T-helper 9 cell (primary cell): ENCODE measurements at places on chromosomes 5 and 9.

GRCh38 chr9:89059925-89060506 is 68.7 kb downstream of the S1PR3 start:
- DNase-seq = no peak

GRCh38 chr5:125766706-125767105 is 656.5 kb upstream of the GRAMD2B start:
- no peak for DNase-seq

- peak; percentile 29 for DNase-seq
Measured at GRCh38 chr5:172274951-172275753, 8.4 kb downstream of the UBTD2 start.

DNA sequence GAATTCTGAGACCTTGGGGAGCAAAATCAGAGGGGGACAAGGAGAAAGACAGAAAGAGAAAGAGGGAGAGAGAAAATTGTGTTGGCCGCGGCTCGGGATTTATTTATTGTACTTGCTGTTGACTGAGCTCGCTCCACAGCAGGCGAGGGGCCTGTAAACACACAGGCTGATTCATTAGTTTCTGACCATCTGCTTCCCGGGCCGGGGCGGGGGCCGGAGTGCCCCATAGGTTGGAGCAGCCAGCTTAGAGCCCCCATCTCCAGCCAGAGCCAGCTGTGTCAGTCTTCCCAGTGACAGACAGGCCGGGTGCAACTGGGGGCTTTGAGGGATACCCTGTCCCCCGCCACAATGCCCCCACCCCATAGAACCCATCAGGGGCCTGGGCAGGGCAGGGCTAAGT is 30.9 kb downstream of the NTNG2 start:
- no peak for DNase-seq

GRCh38 chr5:64595031-64595855 is 89.4 kb downstream of the RGS7BP start:
- no peak for DNase-seq

DNA sequence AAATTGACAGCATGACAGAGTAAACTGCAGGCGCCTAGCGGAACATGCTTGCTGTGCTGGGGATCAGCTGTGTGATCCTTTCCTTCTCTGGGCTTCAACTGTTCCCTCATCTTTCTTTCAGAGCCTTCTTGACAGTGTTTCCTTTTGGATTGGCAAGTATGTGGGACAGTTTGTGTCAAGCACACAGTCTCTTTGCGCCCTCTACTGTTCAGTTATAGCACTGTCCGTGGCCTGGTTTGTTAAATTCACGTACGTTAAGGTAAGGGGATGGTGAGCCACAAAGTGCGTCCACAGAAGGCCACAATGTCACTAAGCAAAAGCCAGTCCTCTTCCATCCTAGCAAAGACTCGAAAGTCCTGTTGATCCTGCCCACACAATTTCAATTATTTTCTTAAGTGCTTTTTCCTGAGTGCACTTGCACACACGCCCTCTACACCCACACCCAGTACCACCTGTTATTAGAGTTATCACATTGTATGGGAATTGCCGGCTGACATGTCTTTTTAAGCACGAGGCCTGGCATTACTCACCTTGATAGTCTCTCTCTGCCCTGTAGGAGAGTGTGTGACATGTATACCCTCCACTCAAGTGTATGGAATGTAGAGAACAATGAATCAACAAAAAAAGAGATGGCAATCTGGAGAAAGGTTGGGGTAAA is 22.5 kb upstream of the PTPN3 start:
- no peak for DNase-seq
